B cell (primary cell): ENCODE measurements at places on chromosomes 1 and 21. TPM values are rescaled to one million over a fixed set of nuclear protein-coding genes. Genes with fewer than 3 reads are reported as not detected.

DNA sequence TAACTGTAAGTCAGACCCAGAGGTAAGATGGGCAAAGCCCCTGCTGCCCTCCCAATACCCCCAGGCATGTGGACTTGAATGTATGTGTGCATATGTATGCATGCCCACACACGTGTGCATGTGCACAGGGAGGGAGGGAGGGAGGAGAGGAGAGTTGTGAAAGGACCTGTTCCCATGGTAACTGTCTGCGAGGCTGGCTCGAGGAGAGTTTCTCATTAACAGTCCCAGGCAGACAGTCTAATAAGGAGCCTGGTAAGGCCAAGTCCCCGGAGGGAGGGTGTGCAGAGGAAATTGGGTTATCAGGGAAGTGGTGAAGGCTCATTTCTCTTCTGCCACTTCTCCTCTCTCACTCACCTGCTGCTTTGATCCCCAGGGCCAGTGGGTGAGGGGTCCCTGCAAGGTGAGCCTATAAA, 74.9 kb downstream of the NFASC start:
- DNase-seq = no peak
- no peaks in the 10 kb centered on the region for H3K4me1 ChIP-seq
- H3K27me3 ChIP-seq = peaks cover 15% of the 10 kb centered on the region
- H3K4me3 ChIP-seq = no peak overlapping the region
- no peaks in the 10 kb centered on the region for H3K36me3 ChIP-seq
- H3K27ac ChIP-seq = no peak overlapping the region

The GBP3 gene
- 7.6 and 9.3 TPM in 2 replicates for polyA plus RNA-seq

The SLC25A34 gene
- polyA plus RNA-seq = 4.1 and 4.6 TPM in 2 replicates

DNA sequence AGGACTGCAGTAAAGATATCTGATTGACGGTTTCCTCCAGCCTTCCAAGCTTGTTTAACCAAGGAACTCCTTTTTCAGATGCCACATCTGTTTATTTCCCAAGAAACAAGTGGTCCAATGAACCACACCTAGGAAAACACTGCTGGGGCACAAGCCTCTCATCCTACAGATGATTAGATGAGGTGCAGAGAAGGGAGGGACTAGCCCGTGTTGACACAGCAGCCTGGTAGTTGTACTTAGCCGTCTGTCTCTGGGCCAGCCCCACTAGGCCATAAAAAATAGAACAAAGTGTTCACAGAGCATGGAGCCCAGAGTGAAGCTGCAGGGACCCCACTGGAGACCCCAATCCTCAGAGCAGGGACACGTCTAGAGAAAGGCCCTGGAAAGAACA, 32.1 kb downstream of the LRP8 start:
- peaks cover 13% of the 10 kb centered on the region for H3K4me1 ChIP-seq
- DNase-seq = no peak
- H3K36me3 ChIP-seq = no peaks in the 10 kb centered on the region

GRCh38 chr1:187894349-187894748, 1065.6 kb downstream of the PLA2G4A start:
- no peak for DNase-seq
- H3K4me3 ChIP-seq = no peak overlapping the region
- H3K36me3 ChIP-seq = no peaks in the 10 kb centered on the region
- H3K4me1 ChIP-seq = no peaks in the 10 kb centered on the region

The PGLYRP4 gene
- polyA plus RNA-seq = not detected in 2 replicates

GRCh38 chr1:115676498-115677181, 34.9 kb downstream of the VANGL1 start:
- H3K4me1 ChIP-seq = no peaks in the 10 kb centered on the region
- no peak for DNase-seq
- no peaks in the 10 kb centered on the region for H3K36me3 ChIP-seq

- peak overlapping the region; percentile 46 for H3K27ac ChIP-seq
- no peaks in the 10 kb centered on the region for H3K36me3 ChIP-seq
- DNase-seq = peak; percentile 37
- no peak overlapping the region for H3K4me3 ChIP-seq
Observed at GRCh38 chr1:203744075-203744972, 20.7 kb upstream of the LAX1 start.

- H3K36me3 ChIP-seq = no peaks in the 10 kb centered on the region
- DNase-seq = no peak
- H3K27me3 ChIP-seq = no peaks in the 10 kb centered on the region
- H3K4me3 ChIP-seq = no peak overlapping the region
- H3K4me1 ChIP-seq = no peaks in the 10 kb centered on the region
- no peak overlapping the region for H3K27ac ChIP-seq
Observed at GRCh38 chr1:224637936-224638335, 21.8 kb downstream of the CNIH3 start.

GRCh38 chr1:29502225-29502910, 266.0 kb downstream of the PTPRU start:
- no peaks in the 10 kb centered on the region for H3K27me3 ChIP-seq
- H3K4me1 ChIP-seq = no peaks in the 10 kb centered on the region
- H3K4me3 ChIP-seq = no peak overlapping the region
- no peaks in the 10 kb centered on the region for H3K36me3 ChIP-seq
- no peak overlapping the region for H3K27ac ChIP-seq
- DNase-seq = no peak

The GPA33 gene
- 2.4 and 2.5 TPM in 2 replicates for polyA plus RNA-seq

The CHAF1B gene
- polyA plus RNA-seq = 0.72 and 1.1 TPM in 2 replicates

- no peaks in the 10 kb centered on the region for H3K36me3 ChIP-seq
- peaks cover 6% of the 10 kb centered on the region for H3K4me1 ChIP-seq
- H3K4me3 ChIP-seq = no peak overlapping the region
- H3K27me3 ChIP-seq = no peaks in the 10 kb centered on the region
Observed at GRCh38 chr1:40143891-40144575, 17.2 kb upstream of the RLF start.

- H3K27ac ChIP-seq = peak overlapping the region; percentile 25
- no peaks in the 10 kb centered on the region for H3K27me3 ChIP-seq
- peak; percentile 55 for DNase-seq
- H3K4me1 ChIP-seq = no peaks in the 10 kb centered on the region
Observed at GRCh38 chr21:34801519-34802132, 132.8 kb downstream of the CLIC6 start.

The HCRTR1 gene
- not detected in 2 replicates for polyA plus RNA-seq

- H3K4me1 ChIP-seq = no peaks in the 10 kb centered on the region
- no peak overlapping the region for H3K4me3 ChIP-seq
- no peaks in the 10 kb centered on the region for H3K36me3 ChIP-seq
- H3K27me3 ChIP-seq = no peaks in the 10 kb centered on the region
Observed at GRCh38 chr1:14572861-14573260, 25.6 kb upstream of the KAZN start.

GRCh38 chr1:92515796-92516201, 29.1 kb upstream of the GFI1 start:
- H3K36me3 ChIP-seq = peaks cover 3% of the 10 kb centered on the region
- H3K4me3 ChIP-seq = no peak overlapping the region
- DNase-seq = no peak
- no peak overlapping the region for H3K27ac ChIP-seq
- no peaks in the 10 kb centered on the region for H3K4me1 ChIP-seq
- no peaks in the 10 kb centered on the region for H3K27me3 ChIP-seq

The RNF187 gene
- 21.2 and 25.5 TPM in 2 replicates for polyA plus RNA-seq

GRCh38 chr1:56535939-56536338, 43.4 kb downstream of the PLPP3 start:
- no peaks in the 10 kb centered on the region for H3K27me3 ChIP-seq
- no peaks in the 10 kb centered on the region for H3K36me3 ChIP-seq
- H3K4me3 ChIP-seq = no peak overlapping the region
- peaks cover 7% of the 10 kb centered on the region for H3K4me1 ChIP-seq
- no peak for DNase-seq
- no peak overlapping the region for H3K27ac ChIP-seq

DNA sequence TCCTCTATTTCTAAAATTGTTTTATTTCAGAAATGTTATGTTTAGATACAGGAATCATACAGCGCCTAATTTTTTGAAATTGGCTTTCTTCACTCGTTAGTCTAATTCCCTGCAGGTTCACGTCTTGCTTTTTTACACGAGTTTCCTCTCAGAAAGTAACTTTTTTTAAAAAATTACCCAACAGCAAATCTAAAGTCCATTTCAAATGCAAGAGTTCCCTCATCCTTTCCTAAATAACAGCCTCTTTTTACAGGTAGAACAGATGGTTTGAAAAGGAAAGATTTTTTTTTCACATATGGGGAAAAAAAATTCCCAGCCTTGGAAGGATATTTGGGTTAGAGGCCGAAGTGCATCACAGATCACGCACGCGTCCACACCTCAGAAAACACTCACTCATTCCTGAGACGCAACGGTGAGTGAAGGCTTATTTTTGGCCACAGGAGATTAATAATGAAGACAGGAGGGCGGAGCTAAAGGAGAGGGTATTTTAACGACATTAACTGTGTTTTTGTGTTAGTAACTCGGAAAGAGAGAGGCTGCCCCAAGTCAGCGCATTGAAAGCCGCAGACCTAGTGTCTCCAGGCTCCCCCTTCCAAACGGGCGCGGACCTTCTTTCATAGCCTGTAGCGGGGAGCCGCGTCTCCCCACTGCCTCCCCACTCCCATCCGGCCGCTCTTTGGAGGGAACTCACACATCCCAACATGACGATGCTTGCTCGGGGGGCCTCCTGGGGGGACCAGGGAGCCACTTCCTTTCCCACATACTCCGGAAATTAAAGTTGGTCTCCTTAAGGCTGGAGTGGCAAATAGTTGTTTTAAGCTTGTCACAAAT, 969 bp upstream of the RIPK4 start:
- DNase-seq = peak; percentile 44
- no peak overlapping the region for H3K4me3 ChIP-seq
- H3K36me3 ChIP-seq = no peaks in the 10 kb centered on the region
- H3K27me3 ChIP-seq = peaks cover 35% of the 10 kb centered on the region
- no peak overlapping the region for H3K27ac ChIP-seq

- H3K4me1 ChIP-seq = peaks cover 17% of the 10 kb centered on the region
- H3K27me3 ChIP-seq = peaks cover 46% of the 10 kb centered on the region
- no peak for DNase-seq
- no peak overlapping the region for H3K4me3 ChIP-seq
Observed at GRCh38 chr1:38814984-38815464, 44.5 kb downstream of the RRAGC start.

The AGT gene
- polyA plus RNA-seq = not detected in 2 replicates

- no peak overlapping the region for H3K27ac ChIP-seq
- H3K27me3 ChIP-seq = no peaks in the 10 kb centered on the region
- no peaks in the 10 kb centered on the region for H3K4me1 ChIP-seq
- no peaks in the 10 kb centered on the region for H3K36me3 ChIP-seq
Observed at GRCh38 chr21:31597683-31598082, 61.8 kb upstream of the SOD1 start.

- H3K27ac ChIP-seq = no peak overlapping the region
- H3K36me3 ChIP-seq = no peaks in the 10 kb centered on the region
- H3K4me3 ChIP-seq = no peak overlapping the region
- H3K27me3 ChIP-seq = no peaks in the 10 kb centered on the region
Observed at GRCh38 chr1:190602325-190602724, 124.7 kb upstream of the BRINP3 start.

- H3K27ac ChIP-seq = no peak overlapping the region
- H3K4me3 ChIP-seq = peak overlapping the region; percentile 39
- peaks cover 77% of the 10 kb centered on the region for H3K27me3 ChIP-seq
- H3K4me1 ChIP-seq = peaks cover 49% of the 10 kb centered on the region
Observed at GRCh38 chr1:200042119-200042551, 14.6 kb downstream of the NR5A2 start.

- no peak overlapping the region for H3K4me3 ChIP-seq
- H3K27ac ChIP-seq = no peak overlapping the region
- DNase-seq = no peak
Observed at GRCh38 chr1:61482170-61482734, 242.7 kb downstream of the TM2D1 start.

GRCh38 chr1:147622731-147623130, 47.6 kb downstream of the ACP6 start:
- H3K27ac ChIP-seq = no peak overlapping the region
- no peaks in the 10 kb centered on the region for H3K27me3 ChIP-seq
- peaks cover 7% of the 10 kb centered on the region for H3K4me1 ChIP-seq
- H3K4me3 ChIP-seq = no peak overlapping the region
- no peak for DNase-seq

The RIMS3 gene
- polyA plus RNA-seq = 0.78 and 1.1 TPM in 2 replicates

The DNAJC28 gene
- polyA plus RNA-seq = 0.17 and 0.30 TPM in 2 replicates

- no peaks in the 10 kb centered on the region for H3K4me1 ChIP-seq
- DNase-seq = no peak
- H3K27ac ChIP-seq = no peak overlapping the region
- no peaks in the 10 kb centered on the region for H3K36me3 ChIP-seq
- no peak overlapping the region for H3K4me3 ChIP-seq
Observed at GRCh38 chr1:47658161-47658920, 220.5 kb downstream of the FOXD2 start.

The HSD3B2 gene
- not detected in 2 replicates for polyA plus RNA-seq

DNA sequence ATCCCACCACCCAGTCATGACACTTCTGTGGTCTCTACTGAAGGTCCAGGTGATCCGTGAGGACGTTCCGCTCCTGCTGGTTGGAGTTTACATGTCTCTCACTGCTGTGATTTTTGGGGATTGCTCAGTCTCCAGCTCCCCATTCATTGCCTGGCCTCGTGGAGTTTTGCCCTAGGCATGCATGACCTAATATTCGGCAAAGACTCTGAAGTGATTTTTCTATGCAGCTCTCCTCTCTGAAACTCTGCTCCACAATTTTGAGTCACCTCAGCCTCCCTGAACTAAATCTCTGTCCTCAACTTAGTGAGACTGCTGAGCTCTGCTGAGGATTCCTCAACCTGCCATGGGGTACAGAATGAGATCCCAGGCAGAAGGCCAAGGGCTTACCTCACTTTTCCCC, 174.4 kb upstream of the FGGY start:
- no peak for DNase-seq
- no peaks in the 10 kb centered on the region for H3K4me1 ChIP-seq
- H3K36me3 ChIP-seq = no peaks in the 10 kb centered on the region
- no peak overlapping the region for H3K4me3 ChIP-seq

GRCh38 chr1:239952348-239953308, 139.1 kb upstream of the FMN2 start:
- no peaks in the 10 kb centered on the region for H3K27me3 ChIP-seq
- H3K27ac ChIP-seq = no peak overlapping the region
- no peak overlapping the region for H3K4me3 ChIP-seq
- H3K4me1 ChIP-seq = no peaks in the 10 kb centered on the region
- H3K36me3 ChIP-seq = no peaks in the 10 kb centered on the region

The MATN1 gene
- polyA plus RNA-seq = 2.5 and 12.1 TPM in 2 replicates

The CLDN17 gene
- not detected in 2 replicates for polyA plus RNA-seq

The PGLYRP3 gene
- not detected in 2 replicates for polyA plus RNA-seq

The FYB2 gene
- polyA plus RNA-seq = not detected in 2 replicates

The LYPD8 gene
- polyA plus RNA-seq = 0.10 TPM in 1 of 2 replicates, not detected in the other

DNA sequence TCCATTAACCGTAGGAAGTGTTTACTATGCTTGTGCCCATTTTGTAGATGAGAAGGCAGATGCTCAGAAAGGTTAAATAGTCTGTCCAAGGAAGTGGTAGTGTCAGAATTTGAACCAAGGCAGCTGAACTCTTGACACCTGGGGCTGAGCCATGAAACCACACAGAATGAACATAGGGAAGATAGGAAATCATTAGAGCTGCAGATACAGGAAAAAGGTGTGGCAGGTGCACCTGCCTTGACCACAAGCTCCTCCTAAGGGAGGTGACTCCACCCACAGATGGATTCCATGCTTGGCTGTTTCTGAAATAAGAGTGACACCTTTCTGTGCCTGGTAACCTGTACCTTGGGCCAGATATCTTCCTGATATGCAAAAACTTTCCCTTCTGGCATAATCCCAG, 69.9 kb upstream of the IGSF21 start:
- DNase-seq = peak; percentile 27
- no peak overlapping the region for H3K4me3 ChIP-seq
- H3K36me3 ChIP-seq = no peaks in the 10 kb centered on the region
- H3K27ac ChIP-seq = no peak overlapping the region

GRCh38 chr1:215710036-215710898, 143.2 kb downstream of the KCTD3 start:
- no peak overlapping the region for H3K27ac ChIP-seq
- peak; percentile 19 for DNase-seq
- H3K27me3 ChIP-seq = no peaks in the 10 kb centered on the region
- no peak overlapping the region for H3K4me3 ChIP-seq
- H3K36me3 ChIP-seq = no peaks in the 10 kb centered on the region
- H3K4me1 ChIP-seq = no peaks in the 10 kb centered on the region
